Sigmoid colon (tissue), 7 donors: ENCODE measurements at places on chromosomes 16 and 17. TPM values are rescaled to one million over a fixed set of nuclear protein-coding genes. Genes with fewer than 3 reads are reported as not detected.
A peak's percentile ranks its signal among the peaks of the same experiment; 100 is the strongest.

DNA sequence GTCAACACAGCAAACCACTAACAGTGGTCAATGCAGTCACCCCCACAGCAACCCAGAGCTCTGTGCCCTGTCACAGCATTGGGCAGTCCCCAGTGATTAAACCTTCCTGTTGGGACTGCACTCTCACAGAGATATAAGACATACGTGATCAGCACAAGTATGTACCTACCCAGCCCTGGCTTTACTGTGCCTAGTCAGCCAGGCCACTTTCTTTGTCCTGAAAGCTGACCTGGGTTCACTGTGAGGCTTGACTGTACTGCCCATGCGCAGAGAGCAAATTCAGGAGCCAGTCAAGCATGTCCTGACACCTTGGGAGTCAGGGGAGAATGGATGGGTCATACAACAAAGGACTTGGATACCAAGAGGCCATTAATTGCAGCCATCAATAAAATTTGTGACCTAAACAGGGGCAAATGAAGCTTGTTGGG lies 10.9 kb upstream of the TMEM170A start:
- H3K36me3 ChIP-seq: no peaks in the 10 kb centered on the region
- no peak overlapping the region for H3K27ac ChIP-seq
- no peak for DNase-seq
- H3K4me3 ChIP-seq: no peak overlapping the region
- H3K27me3 ChIP-seq: no peaks in the 10 kb centered on the region

- H3K4me3 ChIP-seq: no peak overlapping the region
- DNase-seq: no peak
- H3K27me3 ChIP-seq: peaks cover 39% of the 10 kb centered on the region
- no peak overlapping the region for H3K27ac ChIP-seq
- peaks cover 9% of the 10 kb centered on the region for H3K36me3 ChIP-seq
These were observed 1.6 kb downstream of the GFER start for GRCh38 chr16:1985466-1986150.

DNA sequence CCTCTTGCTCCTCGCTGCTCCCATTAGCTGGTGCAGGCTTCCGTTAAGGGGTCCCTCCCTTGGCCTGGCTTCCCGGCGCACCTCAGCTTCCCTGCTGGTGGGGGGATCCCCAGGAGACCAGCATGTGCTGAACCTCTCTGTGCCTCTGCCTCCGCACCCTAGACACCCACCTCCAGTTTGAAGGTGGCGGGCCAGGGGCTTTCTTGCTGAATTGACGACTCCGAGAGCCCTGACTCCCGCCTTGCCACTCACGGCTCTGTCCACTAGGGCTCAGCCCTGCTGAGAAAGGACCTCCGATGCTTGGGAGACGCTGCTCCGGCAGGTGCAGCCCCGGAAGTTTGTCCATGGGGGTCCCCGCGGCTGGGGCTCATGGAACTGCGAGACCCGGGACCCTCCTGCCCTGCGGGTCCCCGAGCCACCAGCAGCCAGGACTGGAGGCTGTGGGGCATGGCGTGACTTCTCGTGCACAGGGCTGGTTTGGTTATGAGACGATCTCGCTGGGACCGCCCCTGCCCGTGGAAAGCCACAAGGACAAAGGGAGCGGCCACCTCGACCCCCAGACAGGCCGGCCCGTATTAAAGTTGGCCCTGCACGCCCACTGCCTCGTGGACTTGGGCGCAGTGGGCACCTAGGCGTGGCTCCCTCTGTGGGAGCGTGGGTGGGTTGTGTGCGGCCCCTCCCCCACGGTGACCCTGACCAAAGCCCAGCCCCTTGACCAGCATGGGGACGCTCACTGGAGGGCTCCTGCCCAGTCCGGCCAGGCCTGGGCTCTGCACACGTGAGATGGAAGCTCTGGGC lies 8.1 kb downstream of the CHMP6 start:
- peaks cover 50% of the 10 kb centered on the region for H3K36me3 ChIP-seq
- H3K4me3 ChIP-seq: no peak overlapping the region
- DNase-seq: no peak
- peaks cover 23% of the 10 kb centered on the region for H3K27me3 ChIP-seq
- no peak overlapping the region for H3K27ac ChIP-seq

GRCh38 chr16:56670620-56670934 lies 963 bp downstream of the MT1H start:
- H3K4me3 ChIP-seq: no peak overlapping the region
- no peaks in the 10 kb centered on the region for H3K36me3 ChIP-seq
- no peak for DNase-seq
- H3K27me3 ChIP-seq: peaks cover 61% of the 10 kb centered on the region
- H3K27ac ChIP-seq: no peak overlapping the region

DNA sequence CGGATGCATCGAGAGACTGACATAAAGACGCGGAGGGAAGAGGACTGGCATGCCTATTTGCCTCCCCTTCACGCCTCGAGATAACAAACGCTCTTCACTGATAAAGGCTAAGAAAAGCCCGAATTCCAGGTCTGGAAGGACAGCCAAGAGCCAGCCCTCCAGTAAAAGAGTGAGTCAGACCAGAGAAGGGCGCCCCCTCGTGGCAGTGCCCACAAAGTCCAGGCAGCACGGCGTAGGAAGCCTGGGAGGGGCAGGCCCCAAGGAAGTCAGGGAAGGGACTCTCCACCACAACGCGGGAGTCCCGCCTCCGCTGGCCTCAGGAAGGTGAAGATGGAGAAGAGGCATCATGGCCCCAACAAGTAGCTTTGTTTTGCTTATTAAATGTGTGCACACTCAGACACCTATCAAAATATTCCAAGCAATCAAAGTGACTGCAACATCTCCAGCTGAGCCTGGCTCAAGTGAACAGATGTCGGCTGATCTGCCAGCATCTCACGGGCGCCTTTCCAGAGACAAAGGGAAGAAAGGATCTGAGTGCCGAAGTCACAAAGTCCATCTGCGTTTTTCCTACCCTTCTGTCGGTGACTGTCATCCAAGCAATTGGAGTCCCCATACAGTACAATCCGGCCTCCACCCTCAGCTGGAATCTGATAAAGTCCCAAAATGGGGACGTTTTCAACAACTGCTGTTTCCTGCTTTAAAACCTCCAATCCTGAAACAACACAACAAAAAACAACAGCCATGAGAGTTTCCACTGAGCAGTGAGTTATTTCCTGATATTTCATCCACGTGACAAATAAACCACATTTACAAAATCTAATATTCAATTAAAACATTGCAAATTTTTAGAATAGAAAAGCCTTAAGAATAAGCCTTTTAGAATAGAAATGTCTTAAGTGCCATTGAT lies 20.4 kb upstream of the SLC38A8 start:
- no peak overlapping the region for H3K4me3 ChIP-seq
- H3K36me3 ChIP-seq: peaks cover 34% of the 10 kb centered on the region
- no peaks in the 10 kb centered on the region for H3K27me3 ChIP-seq
- no peak overlapping the region for H3K27ac ChIP-seq
- no peaks in the 10 kb centered on the region for H3K4me1 ChIP-seq

GRCh38 chr17:75774471-75774990 lies 9.5 kb upstream of the GALK1 start:
- H3K27ac ChIP-seq: peak overlapping the region; percentile 98
- no peaks in the 10 kb centered on the region for H3K27me3 ChIP-seq
- peaks cover 18% of the 10 kb centered on the region for H3K36me3 ChIP-seq
- DNase-seq: peak; percentile 68
- H3K4me1 ChIP-seq: peaks cover 28% of the 10 kb centered on the region

GRCh38 chr17:12995106-12995895 lies 22.5 kb downstream of the ELAC2 start:
- no peak overlapping the region for H3K4me3 ChIP-seq
- no peaks in the 10 kb centered on the region for H3K27me3 ChIP-seq
- H3K36me3 ChIP-seq: peaks cover 79% of the 10 kb centered on the region

DNA sequence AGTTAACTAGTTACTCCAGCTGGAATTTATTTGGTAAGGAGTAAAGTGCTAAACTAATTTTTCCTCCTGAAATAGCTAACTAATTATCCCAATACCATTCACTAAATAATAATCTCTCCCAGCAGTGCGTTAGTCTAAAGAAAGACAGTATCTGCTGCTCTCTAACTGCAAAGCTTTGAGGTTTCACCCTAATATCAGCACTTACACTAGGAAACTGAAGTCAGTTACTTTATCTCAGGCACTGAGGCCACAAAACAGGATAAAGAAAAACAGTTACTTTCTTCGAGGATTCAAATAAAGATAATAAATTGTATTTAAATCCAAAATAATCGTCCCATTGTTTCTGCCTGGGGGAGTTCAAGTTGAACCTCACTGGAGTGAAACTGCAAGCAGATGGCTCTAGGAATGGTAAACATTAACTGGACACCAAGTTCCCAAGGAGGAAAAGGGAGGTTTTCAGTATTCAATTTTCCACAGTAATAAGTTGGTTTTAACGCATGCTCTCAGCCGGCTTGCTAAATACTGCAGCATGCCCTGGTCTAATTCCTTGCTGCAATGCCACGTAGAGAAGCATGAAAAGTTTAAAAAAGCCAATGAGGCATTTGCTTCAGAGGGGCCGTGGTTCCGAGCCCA lies 20.0 kb upstream of the FOXJ1 start:
- no peaks in the 10 kb centered on the region for H3K27me3 ChIP-seq
- no peak for DNase-seq
- H3K27ac ChIP-seq: no peak overlapping the region
- H3K36me3 ChIP-seq: no peaks in the 10 kb centered on the region

GRCh38 chr17:5714993-5715392 lies 130.7 kb upstream of the NLRP1 start:
- H3K27me3 ChIP-seq: peaks cover 4% of the 10 kb centered on the region
- DNase-seq: no peak
- H3K27ac ChIP-seq: no peak overlapping the region
- H3K4me1 ChIP-seq: no peaks in the 10 kb centered on the region

GRCh38 chr16:79417601-79418008 lies 182.9 kb downstream of the MAF start:
- H3K4me3 ChIP-seq: no peak overlapping the region
- no peak for DNase-seq
- H3K4me1 ChIP-seq: no peaks in the 10 kb centered on the region
- H3K27ac ChIP-seq: no peak overlapping the region
- no peaks in the 10 kb centered on the region for H3K27me3 ChIP-seq

GRCh38 chr16:19315889-19316433 lies 30.4 kb downstream of the CLEC19A start:
- no peaks in the 10 kb centered on the region for H3K27me3 ChIP-seq
- H3K27ac ChIP-seq: no peak overlapping the region
- no peaks in the 10 kb centered on the region for H3K4me1 ChIP-seq
- no peak overlapping the region for H3K4me3 ChIP-seq
- no peaks in the 10 kb centered on the region for H3K36me3 ChIP-seq

DNA sequence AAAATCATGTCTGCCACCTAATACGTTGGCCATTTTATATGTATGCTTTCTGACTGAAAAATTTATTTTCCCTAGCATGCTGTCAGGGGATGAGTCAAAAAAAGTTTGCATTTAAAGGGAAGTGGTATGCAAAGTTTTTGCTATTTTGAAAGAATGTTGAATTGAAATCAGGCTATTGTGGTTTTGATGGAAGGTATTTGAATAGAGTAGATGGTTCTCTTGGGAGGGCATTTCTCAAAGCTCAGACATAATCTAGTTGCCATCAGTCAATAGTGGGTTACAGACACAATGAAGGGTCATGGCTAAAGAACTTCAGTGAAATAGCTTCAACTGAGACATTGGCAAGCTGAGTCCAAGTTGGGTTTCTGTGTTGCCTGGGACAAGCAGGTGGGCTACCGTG lies 102.4 kb downstream of the MAP2K6 start:
- H3K27me3 ChIP-seq: no peaks in the 10 kb centered on the region
- H3K27ac ChIP-seq: no peak overlapping the region
- no peaks in the 10 kb centered on the region for H3K4me1 ChIP-seq
- DNase-seq: no peak
- H3K4me3 ChIP-seq: no peak overlapping the region

- no peak overlapping the region for H3K4me3 ChIP-seq
- no peaks in the 10 kb centered on the region for H3K36me3 ChIP-seq
- no peaks in the 10 kb centered on the region for H3K27me3 ChIP-seq
- no peak overlapping the region for H3K27ac ChIP-seq
These were observed 109.6 kb upstream of the GOT2 start for GRCh38 chr16:58843675-58844074.

DNA sequence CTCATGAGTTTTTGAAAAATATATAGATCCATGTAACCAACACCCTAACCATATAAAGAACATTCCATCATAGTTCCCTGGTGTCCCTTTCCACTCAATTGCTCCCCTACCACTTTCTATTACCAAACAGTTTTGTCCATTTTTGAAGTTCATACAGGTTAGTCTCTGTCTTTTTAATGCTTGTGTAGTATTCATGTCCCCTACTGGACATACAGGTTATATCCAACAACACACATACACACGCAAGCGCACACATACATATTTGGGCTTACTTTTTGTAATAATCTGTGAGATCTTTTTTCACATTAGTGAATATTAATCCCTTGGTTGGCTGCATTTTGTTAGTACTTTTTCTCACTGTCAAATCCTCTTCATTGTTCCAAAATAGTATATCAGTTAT lies 6.4 kb downstream of the CRYBA1 start:
- H3K27me3 ChIP-seq: no peaks in the 10 kb centered on the region
- H3K4me1 ChIP-seq: peaks cover 33% of the 10 kb centered on the region
- no peak for DNase-seq

GRCh38 chr16:77674888-77675287 lies 47.4 kb upstream of the NUDT7 start:
- H3K27me3 ChIP-seq: no peaks in the 10 kb centered on the region
- no peaks in the 10 kb centered on the region for H3K4me1 ChIP-seq
- H3K27ac ChIP-seq: no peak overlapping the region
- DNase-seq: no peak
- no peak overlapping the region for H3K4me3 ChIP-seq

GRCh38 chr17:17495536-17496188 lies 533 bp downstream of the RASD1 start:
- H3K36me3 ChIP-seq: peaks cover 24% of the 10 kb centered on the region
- H3K27ac ChIP-seq: peak overlapping the region; percentile 88
- H3K4me1 ChIP-seq: peaks cover 24% of the 10 kb centered on the region
- peak; percentile 80 for DNase-seq
- peak overlapping the region; percentile 62 for H3K4me3 ChIP-seq
- peaks cover 11% of the 10 kb centered on the region for H3K27me3 ChIP-seq

DNA sequence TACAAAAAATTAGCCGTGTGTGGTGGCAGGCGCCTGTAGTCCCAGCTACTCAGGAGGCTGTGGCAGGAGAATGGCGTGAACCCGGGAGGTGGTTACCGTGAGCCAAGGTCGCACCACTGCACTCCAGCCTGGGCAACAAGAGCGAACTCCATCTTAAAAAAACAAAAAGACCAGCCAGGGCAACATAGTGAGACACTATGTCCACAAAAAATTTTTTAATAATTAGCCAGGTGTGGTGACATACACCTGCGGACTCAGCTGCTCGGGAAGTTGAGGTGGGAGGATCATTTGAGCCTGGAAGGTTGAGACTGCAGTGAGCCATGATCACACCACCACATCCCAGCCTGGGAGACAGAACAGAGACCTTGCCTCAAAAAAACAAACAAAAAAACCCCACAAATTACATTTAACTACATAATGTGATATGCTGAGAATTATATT lies 29.1 kb downstream of the FANCA start:
- no peak overlapping the region for H3K27ac ChIP-seq
- H3K4me3 ChIP-seq: no peak overlapping the region
- DNase-seq: no peak
- no peaks in the 10 kb centered on the region for H3K4me1 ChIP-seq
- no peaks in the 10 kb centered on the region for H3K36me3 ChIP-seq

SLC13A2 gene
- total RNA-seq: not detected

HSD17B1 gene
- 5.3 TPM for total RNA-seq

PRKCA gene
- 48.5 TPM for total RNA-seq

EPN3 gene
- total RNA-seq: not detected

CLEC19A gene
- not detected for total RNA-seq

HEATR9 gene
- not detected for total RNA-seq

KRT24 gene
- 0.36 TPM for total RNA-seq

SHCBP1 gene
- 0.83 TPM for total RNA-seq

BFAR gene
- total RNA-seq: 64.5 TPM

TP53TG3B gene
- not detected for total RNA-seq

PTGES3L gene
- 13.6 TPM for total RNA-seq

ZSCAN10 gene
- not detected for total RNA-seq
